RWPE2 (cell line): ENCODE measurements at places on chromosomes 12 and 14.

GRCh38 chr12:125704803-125705202, 639.6 kb downstream of the AACS start:
- DNase-seq = no peak

DNA sequence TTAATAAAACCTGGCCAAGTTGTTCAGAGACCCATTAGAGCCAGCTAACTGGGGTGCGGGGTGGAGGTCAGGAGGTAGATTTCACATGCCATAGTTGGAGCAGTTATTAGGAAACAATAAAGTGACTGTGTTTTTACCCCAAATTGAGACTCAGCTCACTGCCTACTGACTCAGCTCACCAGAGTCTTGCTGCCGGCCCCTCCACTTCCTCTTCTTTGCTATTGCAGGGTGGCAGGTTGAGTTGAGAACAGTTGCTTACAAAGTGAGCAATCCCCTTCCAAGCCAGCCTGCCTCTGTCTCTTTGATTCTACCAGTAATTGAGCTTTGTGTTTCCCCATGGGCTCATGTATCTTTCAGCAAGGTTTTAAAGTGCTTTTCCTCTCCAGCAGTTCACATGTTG, 12.9 kb downstream of the ST8SIA1 start:
- no peak for DNase-seq

- DNase-seq = no peak
Observed at GRCh38 chr14:56885825-56886224, 75.5 kb upstream of the OTX2 start.

- no peak for DNase-seq
Observed at GRCh38 chr12:10189653-10190052, 10.8 kb downstream of the TMEM52B start.

- no peak for DNase-seq
Observed at GRCh38 chr14:104898870-104899510, 25.7 kb upstream of the PLD4 start.
